ENCODE measurements at places on chromosomes 2 and 18.

DNA sequence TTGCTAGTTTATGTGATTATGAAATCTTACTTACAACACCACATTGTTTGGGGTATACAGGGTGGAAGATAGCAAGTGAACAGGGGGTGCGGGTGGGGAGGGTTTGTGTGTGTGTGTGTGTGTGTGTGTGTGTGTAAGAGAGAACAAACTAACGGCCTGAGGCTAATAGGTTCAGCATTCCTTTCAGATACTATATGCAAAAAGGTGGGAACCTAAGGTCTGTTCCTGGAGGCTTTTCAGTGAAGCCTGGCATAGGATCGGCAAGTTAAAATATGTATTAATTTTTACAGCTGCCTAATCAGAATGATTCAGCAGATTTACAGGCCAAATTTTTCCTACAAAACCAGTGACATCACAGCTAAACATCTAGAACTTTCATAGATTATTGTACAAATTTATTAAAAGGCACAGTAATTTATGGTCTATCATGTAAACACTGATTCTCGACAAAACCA, 7.6 kb upstream of the SPDYA start:
- no peak for DNase-seq

DNA sequence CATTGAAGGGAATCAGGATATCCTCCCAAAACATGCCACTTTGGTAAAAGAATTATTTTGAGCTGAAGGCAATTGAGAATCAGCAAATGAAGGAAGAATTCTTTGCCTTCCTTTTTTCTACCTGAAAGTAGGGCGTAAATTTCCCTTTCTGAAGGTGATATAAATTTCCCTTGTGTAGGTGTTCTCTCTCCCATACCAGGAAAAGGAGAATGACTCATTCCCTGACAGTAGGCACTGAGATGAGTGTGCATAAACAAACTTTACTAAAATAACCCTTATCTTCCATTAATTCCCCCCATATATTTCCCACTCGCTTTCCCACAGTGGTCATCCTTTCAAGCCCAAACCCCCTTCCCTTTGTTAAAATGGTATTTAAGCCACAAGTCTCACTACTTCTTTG, 1339.0 kb downstream of the LRP1B start:
- DNase-seq = no peak

DNA sequence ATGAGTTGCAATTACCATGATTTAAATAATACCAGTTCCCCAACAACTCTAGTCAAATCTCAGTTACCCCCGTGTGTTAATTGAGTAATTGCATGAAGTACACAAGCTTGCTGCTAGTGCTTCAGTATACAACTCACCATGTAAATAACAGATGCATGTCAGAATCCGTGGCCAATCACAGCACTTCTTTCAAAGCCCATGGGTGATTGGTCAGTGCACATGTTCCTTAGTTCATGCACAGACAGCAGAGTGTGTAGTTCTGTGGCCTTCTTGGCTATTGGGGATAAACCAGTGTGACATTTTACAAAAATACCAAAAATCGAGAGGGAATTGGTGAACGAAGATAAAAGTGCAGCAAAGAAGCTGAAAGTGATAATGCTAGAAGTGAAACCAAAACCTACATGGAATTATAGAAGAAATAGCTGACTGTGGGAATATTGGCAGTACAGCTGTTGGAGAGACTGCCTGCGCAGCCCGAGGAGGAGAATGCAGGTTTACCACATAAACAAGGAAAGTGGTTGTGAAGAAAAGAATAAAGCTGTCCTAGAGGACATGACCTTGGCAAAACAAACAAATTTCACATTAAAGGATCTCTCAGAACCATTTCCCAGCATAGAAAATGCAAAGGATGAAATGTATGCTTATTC, 59.4 kb downstream of the NEDD4L start:
- no peak for DNase-seq

GRCh38 chr2:222794585-222795449, 66.0 kb upstream of the ACSL3 start:
- no peak for DNase-seq

GRCh38 chr2:236177967-236178889, 10.0 kb upstream of the GBX2 start:
- no peak for DNase-seq

- no peak for DNase-seq
Observed at GRCh38 chr2:8661736-8662135, 20.1 kb upstream of the ID2 start.

DNA sequence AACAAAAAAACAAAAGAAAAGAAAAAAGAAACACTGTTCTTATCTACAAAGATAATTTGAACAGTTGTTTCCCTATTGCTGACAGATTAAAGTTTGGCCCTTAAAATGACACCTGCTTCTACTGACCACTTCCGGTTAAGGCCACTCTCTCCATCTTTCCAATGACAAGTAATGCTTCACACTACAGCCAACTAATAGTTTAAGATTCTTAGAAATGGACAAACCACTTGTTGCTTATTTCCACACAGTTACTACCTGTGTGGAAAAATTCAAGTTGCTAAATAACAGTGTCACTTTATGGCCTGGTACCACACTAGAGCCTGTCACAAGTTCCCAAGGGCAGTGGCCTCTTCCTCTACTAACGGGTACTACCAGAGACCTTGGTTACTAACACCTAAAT, 2.4 kb downstream of the TMEM185B start:
- DNase-seq = no peak

GRCh38 chr18:72407048-72407447, 137.1 kb downstream of the CBLN2 start:
- no peak for DNase-seq

DNA sequence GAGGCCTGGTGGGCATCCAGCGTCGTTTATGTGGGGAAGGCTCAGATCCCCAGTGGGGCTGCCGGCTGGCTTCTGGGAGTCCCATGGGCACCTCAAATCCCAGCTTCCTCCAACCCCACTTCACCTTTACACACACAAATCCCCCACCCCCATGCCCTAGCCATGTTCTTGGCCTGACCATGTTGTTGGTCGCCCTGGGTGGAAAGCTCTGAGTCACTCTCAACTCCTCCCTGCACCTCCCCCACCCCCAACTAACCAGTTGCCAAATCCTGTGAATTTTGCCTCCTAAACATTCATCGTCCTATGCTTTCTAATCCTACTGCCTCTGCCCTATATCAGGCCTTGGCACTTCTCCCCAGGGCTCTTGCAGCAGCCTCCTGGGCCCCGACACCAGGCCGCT, 6.4 kb downstream of the TNS1 start:
- DNase-seq = no peak

GRCh38 chr2:212974692-212975091, 176.7 kb downstream of the IKZF2 start:
- DNase-seq = no peak

- DNase-seq = no peak
Observed at GRCh38 chr2:120576509-120577474, 158.9 kb upstream of the GLI2 start.

DNA sequence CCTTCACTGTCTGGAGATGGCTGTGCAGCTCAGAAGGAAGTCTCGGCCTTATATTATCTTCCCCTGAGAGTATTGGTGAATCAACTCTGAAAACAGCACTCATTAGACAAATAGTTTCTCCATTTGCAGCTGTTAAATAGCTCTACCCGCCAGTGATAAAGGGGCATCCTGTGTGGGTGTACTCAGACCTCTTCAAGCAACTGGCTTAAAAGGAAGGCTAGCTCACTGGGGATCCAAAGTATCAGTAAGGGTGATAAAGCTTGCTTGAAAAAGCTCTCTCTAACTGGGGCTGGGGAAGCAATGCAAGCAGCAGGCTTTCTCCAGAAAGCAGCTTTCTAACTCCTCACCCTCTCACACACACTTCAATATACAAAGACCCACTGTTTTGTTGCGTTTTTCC, 64.9 kb upstream of the PSMD14 start:
- DNase-seq = no peak

DNA sequence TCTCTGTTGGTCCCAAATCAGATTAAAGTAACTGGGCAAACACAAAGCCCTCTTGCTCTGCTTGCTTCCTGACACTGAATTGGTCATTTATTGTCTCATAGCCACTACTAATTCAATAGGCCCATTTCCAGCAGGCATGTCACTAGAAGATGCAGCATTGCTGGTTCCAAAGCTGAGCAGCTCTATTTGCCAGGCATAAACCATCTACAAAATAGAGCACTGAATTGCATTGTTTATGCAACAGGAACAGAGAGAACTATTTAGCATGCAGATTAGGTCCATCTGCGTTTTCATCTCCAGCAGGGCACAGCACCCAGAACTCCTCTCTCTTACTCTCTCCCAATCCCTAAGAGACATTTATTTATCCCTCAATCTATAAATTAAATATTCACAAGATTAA, 227.6 kb downstream of the SUCLG1 start:
- no peak for DNase-seq

GRCh38 chr2:47336259-47337238, 66.4 kb upstream of the MSH2 start:
- no peak for DNase-seq

- DNase-seq = no peak
Observed at GRCh38 chr2:84327645-84328249, 131.3 kb downstream of the SUCLG1 start.

DNA sequence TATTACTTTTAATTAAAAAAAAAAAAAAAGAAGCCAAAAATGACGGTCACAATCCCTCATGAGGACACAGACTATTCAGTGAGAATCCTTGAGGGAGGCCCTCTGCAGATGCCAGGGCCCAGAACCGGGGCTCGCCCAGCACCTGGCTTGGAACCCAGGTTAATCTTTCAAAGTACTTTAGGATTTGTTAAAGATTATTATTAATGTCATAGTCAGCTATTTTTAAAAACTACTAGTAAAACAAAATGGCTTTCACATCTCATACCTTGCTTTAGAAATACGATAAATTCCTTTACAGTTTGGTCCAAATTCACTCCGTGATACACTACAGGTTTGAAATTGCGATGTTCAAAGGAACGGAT, 27.1 kb downstream of the C2orf76 start:
- DNase-seq = no peak

DNA sequence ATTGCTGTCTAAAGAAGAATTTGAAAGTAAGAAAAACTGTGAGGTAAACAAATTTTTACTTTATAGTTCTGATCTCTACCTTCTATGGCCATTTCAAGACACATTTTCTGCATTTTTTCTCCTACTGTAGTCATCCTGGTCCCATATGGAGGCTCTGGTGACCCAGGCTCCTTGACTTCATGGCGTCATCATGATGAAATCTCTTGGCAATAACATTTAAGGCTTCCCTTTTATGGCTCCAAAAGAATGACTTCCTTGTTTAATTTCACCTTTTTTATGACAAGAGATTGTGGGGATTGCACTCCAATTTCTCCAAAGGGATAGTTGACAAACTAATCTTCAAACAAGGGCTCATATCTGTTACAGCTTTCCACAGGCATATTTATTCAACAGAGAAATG, 143.0 kb upstream of the SCN7A start:
- DNase-seq = no peak

- no peak for DNase-seq
Observed at GRCh38 chr2:239824046-239824694, 201.0 kb downstream of the NDUFA10 start.

DNA sequence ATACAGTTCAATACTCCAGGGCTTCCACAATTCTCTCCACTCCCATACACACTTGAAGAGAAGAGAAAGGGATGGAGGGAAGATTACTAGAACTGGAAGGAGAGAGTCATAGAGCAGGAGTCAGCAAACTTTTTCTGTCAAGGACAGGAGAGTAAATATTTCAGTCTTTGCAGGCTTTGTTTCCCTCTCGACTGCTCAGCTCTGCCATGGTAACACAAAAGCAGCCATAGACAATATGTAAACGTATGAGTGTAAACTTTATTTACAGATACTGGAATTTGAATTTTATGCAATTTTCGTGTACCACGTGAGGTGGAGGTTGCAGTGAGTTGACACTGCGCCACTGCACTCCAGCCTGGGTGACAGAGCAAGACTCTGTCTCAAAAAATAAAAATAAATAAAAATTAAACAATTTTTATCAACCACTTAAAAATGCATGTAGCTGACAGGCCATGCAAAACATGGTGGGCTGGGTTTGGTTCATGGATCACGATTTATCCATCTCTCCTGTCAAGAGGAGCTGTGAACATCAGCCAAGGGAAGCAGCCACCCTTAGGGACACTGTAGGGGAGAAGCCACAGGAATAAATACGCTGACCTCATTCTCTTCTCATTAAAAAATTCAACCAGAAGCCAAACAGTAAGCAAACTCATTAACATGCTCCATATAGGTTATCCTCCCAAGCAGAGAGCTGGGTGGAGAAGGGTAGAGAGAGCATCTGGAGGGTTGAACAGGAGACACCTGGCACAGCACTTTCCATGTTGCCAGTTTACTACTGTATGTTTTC, 266.4 kb upstream of the FN1 start:
- no peak for DNase-seq

DNA sequence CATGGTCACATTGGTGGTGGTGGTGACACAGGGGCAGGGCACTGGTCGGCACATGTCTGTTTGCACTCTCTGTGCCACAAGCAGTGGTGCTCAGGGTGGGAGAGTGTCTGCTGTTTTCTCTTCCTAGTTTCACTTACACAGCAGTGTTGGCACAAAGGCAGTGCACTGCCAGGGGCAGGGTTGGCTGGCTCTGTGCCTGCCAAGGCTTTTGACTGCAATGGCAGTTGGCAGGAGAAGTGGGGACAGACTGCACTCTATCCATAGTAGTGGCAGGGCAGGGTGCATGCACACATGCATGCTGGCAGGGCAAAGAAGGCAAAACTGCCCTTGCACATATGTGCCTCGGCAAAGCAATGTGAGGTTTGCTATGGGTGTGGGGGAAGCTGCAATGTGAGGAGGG, 635.9 kb downstream of the SUCLG1 start:
- DNase-seq = no peak

- peak; percentile 44 for DNase-seq
Observed at GRCh38 chr2:203328760-203329540, 756 bp downstream of the ABI2 start.

GRCh38 chr2:216775043-216775453, 79.7 kb upstream of the IGFBP5 start:
- no peak for DNase-seq

- DNase-seq = no peak
Observed at GRCh38 chr2:225630824-225631533, 231.5 kb downstream of the NYAP2 start.

- no peak for DNase-seq
Observed at GRCh38 chr2:74191596-74192380, 6.6 kb upstream of the MTHFD2 start.

DNA sequence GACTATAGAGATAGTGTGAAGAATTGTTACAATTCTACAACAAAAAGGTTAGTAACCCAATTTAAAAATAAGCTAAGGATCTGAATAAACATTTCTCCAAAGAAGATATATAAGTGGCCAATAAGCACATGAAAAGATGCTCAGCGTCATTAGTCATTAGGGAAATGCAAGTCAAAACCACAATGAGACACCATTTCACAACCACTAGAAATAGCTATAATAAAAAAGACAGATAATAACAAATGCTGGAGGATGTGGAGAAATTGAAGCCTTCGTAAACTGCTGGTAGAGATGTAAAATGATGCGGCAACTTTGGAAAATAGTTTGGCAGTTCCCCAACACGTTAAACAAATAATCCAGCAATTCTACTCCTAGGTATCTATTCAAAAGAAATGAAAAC, 366.5 kb upstream of the POU3F3 start:
- no peak for DNase-seq

GRCh38 chr2:43539436-43539835, 56.4 kb downstream of the THADA start:
- no peak for DNase-seq

Data from left renal cortex interstitium (tissue), 4 donors.